ENCODE measurements at places on chromosomes 1 and 21.
A peak's percentile ranks its signal among the peaks of the same experiment; 100 is the strongest.

DNA sequence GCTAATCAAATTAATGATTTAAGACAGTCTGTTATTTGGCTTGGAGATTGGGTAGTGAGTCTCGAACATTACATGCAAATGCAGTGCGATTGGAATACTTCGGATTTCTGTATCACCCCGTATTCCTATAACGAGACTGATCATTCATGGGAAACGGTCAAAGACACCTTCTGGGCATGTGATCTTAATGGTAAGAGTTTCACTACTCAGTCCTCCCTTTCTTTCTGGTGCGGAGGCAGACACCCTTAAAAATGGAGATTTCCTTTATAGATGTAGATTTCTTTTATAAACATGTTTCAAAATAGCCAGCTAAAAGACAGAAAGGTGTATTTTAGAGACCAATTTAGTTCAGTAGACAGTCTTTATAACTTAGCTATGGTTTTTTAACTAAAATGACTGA lies 74.4 kb downstream of the HS2ST1 start:
- no peak for DNase-seq

DNA sequence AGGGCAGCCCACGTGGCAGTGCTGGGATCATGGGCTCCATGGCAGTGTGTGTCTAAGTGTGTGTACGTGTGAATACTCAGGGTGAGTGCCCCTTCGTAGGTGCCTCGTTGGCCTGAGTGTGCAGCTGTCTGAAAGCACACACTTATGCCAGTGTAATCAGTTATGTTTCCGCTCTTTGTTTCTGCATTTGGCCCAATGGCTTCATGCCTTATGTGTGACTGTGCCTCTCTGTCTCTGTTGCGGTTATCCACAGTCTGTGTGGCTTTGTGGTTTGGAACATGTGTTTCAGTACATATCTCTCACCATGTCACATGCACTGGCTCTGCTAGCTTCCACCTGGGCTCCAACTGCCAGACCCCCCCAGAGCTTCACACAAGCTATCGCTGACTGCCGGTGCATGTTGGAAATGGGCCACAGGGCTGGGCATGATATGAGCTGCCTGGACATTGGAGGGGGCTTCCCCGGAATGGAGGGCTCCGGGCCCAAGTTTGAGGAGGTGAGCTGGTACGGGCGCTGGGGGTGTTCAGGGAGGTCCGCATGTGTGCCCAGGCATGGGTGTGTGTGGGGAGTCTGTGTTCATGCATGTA lies 70.3 kb upstream of the TINAGL1 start:
- peak; percentile 3 for DNase-seq

- no peak for DNase-seq
Observed at GRCh38 chr21:36193200-36193599, 36.6 kb downstream of the DOP1B start.

- DNase-seq, result peak; percentile 30
Observed at GRCh38 chr1:12078938-12079861, 16.1 kb downstream of the TNFRSF8 start.

GRCh38 chr21:38958323-38958705 lies 152.6 kb downstream of the ETS2 start:
- DNase-seq, result no peak

GRCh38 chr21:45310459-45310858 lies 22.8 kb upstream of the POFUT2 start:
- DNase-seq, result no peak

- DNase-seq, result no peak
Observed at GRCh38 chr21:31386006-31386405, 41.9 kb upstream of the TIAM1 start.

GRCh38 chr1:45326627-45327623 lies at the start of gene HPDL:
HPDL (plus strand) TSS chr1:45326895; CDS start chr1:45327149, 254 bp downstream.
- DNase-seq, result peak; percentile 80

- no peak for DNase-seq
Observed at GRCh38 chr1:37746806-37747205, 18.1 kb downstream of the EPHA10 start.

DNA sequence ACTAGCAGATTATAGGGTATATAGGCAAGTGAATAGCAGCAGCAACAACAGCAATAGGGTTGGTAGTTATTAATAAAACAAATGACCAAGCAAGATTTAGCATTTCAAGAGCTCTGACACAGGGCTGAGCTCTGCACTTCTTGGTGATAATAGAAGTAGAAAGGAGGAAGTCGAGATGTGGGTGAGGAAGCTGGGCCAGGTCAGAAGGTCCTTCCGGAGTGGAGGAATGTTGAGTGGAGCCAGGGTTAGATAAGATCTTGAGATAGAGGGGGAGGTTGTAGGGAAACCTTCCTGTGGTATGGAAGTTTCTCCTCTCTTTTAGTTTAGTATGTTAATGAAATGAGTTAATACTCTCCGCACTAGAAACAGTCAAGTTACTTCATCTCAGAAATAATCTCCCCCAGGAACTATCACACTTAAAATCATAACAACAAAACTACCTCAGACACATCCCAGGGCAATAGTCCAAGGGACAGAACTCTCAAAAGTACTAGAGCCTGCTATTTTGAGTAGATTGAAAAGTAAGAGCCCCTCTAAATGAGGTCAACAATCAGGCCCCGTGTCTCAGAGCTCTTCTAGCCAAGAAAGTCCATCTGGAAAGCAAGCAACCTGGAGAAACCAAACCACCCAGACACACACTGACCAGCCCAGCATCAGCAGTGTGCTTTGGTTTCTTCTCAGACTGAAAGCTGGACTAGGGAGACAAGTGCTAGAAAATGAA lies 45.4 kb upstream of the ATP1B1 start:
- no peak for DNase-seq

GRCh38 chr1:235659186-235659771 lies 9.7 kb upstream of the GNG4 start:
- no peak for DNase-seq

DNA sequence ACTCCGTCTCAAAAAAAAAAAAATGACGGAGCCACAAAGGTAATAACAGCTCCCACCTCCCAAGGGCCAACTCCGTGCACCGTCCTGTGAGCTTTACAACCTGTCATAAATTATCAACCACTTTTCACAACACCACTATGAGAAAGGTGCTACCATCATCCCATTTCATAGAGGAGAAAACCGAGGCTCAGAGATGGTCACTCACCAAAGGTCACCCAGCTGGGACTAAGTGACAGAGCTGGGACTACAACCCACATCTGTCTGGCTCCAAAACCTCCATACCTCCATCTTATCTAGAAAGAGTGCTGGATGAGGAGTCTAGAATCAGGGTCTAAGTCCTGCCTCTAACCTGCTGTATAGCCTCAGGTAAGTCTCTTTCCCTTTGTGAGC lies 43.6 kb upstream of the ECE1 start:
- DNase-seq, result no peak

DNA sequence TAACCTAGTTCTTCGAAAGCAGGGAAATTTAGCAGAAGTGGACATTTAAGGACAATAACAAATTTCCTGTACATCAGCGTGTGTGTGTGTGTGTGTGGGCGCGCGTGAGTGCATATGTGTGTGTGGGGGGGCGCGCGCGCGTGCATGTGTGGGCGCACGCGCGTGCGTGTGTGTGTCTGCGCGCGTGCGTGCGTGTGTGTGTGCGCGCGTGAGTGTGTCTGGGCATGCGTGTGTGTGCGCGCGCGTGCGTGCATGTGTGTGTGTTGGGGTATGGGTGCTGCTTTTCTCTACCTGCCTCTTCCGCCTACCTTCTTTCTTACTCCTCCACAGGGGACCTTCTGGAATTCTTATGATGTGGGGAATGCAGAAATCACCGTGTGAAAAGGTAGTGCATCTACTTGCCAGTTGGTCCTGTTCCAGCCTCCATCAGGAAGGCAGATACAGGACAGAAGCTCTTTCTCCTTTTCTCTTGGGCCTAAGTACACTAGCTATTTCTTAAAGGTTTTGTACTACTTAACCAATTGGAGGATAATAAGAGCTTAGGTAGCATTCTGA lies 165.4 kb upstream of the KCNK2 start:
- no peak for DNase-seq

- peak; percentile 47 for DNase-seq
Observed at GRCh38 chr1:152347116-152347728, 12.6 kb downstream of the FLG2 start.

Data from CD4-positive, alpha-beta T cell treated with Interleukin-6 for 4 hours (primary cell).